Stimulated activated CD4-positive, alpha-beta T cell treated with anti-CD3 and anti-CD28 coated beads, Interleukin-1b, Interleukin-23, amount 100 ng/mL, for 4 hours (primary cell): ENCODE measurements at places on chromosomes 4 and X.

DNA sequence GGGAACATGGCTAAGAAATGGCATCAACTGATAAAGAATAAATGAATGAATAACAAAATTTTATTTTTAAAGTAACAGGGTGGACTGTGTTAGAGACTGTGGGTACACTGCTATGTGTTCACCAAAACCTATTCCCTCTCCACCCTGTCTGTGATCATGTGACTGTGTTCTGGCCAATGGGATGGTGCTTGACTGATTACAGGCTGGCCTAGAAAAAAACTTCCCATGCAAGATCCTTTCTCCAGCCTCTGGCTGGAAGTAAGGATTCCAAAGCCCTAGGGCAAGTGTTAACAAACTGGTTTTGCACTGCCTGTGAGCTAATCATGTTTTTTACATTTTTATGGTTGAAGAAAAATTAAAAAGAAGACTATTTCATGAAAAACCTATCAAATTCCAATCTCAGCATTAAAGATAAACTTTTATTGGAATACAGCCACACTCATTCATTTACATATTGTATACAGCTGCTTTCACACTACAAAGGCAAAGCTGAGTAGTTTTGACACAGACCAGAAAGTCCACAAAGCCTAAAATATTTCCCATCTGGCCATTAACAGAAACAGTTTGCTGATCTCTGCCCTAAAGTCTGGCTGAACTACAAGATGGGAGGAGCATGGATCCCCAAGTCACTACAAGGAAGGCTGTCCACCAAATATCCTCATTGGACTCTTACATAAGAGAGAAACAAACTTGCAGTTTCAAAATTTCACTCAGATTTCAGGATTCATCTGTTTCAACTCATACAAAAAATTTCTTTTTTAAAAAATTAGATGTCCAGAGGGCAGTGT is 133.2 kb downstream of the ARHGAP6 start:
- no peak for DNase-seq

GRCh38 chr4:8488791-8489369 is 48.3 kb downstream of the TRMT44 start:
- no peak for DNase-seq

- no peak for DNase-seq
Measured at GRCh38 chr4:94803181-94803580, 45.4 kb downstream of the BMPR1B start.

GRCh38 chr4:71062436-71062835 is 69.0 kb downstream of the DCK start:
- DNase-seq: no peak

DNA sequence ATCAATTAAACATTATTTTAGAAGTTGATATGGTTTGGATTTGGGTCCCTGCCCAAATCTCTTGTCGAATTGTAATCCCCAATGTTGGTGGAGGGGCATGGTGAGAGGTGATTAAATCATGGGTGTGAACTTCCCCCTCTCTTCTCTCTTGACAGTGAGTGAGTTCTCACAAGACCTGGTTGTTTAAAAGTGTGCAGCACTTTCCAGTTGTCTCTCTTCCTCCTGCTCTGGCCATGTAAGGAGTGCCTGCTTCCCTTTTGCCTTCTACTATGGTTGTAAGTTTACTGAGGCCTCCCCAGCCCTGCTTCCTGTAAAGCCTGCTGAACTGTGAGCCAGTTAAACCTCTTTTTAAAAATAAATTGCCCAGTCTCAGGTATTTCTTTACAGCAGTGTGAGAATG is 141.4 kb downstream of the GALNTL6 start:
- no peak for DNase-seq

- DNase-seq: no peak
Measured at GRCh38 chr4:8292478-8293107, 23.0 kb downstream of the HTRA3 start.

- no peak for DNase-seq
Measured at GRCh38 chr4:139950568-139950967, 203.4 kb downstream of the MAML3 start.

- no peak for DNase-seq
Measured at GRCh38 chrX:47723689-47724088, 64.7 kb upstream of the UXT start.

- no peak for DNase-seq
Measured at GRCh38 chr4:159269116-159269515, 166.2 kb downstream of the RAPGEF2 start.
